ENCODE measurements at places on chromosomes 5 and 9.

DNA sequence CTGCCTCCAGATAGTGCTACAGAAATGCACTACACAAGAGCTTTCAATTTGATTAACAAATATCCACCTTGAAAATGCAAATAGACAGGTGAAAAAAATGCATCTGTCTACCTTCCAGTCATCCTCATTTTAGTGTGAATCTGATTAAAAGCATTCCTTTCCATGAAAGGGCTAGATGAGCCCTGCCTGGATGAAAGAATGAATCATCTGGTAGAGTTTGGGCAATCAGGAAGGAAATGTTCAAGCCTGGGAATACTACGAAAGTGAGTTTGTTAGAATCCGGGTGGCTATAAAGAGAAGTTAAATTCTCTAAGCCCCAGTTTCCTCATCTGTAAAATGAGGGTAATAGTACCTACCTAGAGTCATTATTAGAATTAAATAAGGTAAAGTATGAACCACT, 142.6 kb downstream of the FAM114A2 start:
- DNase-seq, result no peak

DNA sequence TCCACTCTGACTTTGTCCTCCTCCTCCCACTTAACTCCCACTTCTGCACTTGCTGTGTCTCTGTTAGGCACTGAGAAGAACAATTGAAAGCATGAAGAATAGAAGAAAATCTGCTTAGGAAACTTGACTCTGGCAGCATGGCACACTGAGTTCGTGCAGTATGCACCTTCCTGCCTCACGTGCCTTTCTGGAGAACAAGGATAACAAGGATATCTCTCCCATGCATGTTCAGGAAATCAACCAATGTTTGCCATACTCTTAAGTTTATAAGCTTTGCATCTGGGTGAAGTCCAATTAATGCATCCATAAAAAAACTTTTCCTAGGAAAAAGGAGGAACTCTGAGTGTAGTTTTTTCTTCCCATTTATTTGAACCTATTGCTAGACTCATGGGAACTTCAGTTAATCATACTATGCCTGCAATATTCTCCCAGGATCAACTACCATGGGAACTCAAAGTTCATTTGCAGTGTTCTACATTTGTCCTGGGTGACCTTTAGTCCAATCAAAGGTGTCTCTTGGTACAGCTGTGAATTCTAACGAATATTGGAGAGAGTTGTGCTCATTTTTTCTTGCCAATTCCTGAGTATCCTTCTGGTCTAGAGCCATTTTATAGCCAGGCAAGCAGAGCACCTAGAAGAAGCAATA, 227.0 kb downstream of the ENC1 start:
- no peak for DNase-seq

DNA sequence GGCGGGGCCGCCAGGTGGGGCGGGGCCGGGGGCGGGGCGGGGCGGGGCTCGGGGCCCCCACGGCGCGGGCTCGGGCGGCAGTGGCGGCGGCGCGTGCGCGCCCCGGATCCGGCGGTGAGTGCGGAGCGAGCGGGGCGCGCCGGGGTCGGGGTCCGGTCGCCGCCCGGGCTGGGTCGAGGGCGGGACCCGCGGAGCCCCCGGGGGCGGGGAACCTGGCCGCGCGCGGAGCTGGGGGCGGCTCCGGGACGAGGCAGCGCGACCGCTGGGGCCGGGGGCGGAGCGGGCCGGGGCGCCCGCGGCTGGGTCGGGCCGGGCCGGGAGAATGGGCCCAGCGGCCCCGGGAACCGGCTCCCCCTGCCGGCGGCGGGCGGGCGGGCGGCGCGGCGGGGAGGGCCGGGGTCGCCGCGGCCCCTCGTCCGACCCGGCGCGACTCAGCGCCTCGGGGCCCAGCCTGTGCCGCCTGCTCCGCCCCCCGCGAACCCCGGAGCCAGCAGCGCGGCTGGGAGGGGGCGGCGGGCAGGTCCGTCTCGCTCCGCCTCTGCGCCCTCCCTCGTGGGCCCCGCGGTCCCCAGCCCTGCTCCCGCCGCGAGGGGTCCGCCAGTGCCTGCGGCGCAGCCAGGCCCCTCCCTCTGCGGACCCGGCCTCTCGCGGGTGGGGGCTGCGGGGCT, 3.1 kb downstream of the EGFL7 start:
- no peak for DNase-seq

DNA sequence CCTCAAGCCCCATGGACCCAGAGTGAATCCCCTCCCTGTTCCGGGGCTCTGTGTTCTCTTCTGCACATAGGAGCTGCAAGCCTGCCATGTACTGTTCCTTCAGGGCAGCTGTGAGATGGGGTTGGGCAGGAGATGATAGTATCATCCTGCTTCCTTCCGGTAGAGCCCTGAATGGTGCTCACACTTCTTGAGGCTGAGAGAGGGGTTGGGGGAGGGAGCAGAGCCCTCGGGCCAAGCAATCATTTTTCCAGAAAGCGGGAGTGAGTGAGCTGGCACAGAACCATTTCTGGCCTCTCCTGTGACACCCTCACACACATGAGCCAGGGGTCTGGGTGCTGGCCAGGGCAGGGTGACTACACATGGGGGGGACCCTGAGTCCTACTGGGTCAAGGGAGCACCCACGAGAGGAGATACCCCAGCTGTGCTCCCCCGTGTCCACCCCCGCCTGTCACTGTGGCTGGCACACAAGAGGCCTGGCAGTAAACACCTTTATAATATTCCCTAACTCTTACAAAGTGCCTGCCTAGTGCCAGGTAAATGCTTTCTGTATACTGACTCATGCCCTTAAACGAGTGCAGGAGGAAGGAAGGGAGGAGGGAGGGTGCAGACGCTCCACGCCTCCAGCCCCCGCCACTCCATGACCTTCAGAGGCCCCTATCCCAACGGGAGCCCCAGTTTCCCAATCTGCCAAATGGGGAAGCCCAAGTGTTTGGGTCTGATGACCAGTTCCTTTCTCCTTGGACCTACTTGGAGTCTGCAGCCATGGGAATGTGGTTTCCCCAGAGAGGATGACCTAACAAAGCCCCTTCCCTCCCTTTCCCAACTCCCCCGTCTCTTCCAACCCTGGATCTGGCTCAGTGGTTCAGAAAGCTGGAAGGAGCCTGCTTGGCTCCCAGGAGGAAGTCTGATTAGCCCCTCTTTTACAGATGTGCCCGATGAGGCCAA, 15.5 kb downstream of the AKNA start:
- DNase-seq, result no peak

- DNase-seq, result no peak
Observed at GRCh38 chr9:134061019-134061687, 6.7 kb downstream of the BRD3 start.

GRCh38 chr5:35046774-35047173, 975 bp downstream of the AGXT2 start:
- DNase-seq, result no peak

GRCh38 chr5:145737578-145737977, 97.6 kb downstream of the PRELID2 start:
- DNase-seq, result no peak

DNA sequence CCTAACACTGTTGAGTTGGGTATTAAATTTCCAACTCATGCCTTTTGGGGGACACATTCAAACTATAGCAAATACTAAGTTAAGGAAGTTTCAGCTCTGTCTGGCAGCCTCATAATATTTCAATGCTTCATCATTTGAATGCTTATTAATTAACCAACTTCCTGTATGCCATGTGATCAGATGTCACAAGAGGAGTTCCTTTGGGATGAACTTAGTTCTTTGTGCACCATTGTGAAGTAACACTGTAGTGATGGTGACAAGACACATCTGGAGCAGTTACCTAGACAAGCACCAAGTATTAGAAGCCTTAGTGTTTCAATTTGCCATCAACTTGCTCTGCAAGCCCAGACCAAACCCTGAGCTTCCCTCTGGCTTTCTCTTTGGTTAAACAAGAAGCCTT, 90.7 kb upstream of the IL12B start:
- no peak for DNase-seq

DNA sequence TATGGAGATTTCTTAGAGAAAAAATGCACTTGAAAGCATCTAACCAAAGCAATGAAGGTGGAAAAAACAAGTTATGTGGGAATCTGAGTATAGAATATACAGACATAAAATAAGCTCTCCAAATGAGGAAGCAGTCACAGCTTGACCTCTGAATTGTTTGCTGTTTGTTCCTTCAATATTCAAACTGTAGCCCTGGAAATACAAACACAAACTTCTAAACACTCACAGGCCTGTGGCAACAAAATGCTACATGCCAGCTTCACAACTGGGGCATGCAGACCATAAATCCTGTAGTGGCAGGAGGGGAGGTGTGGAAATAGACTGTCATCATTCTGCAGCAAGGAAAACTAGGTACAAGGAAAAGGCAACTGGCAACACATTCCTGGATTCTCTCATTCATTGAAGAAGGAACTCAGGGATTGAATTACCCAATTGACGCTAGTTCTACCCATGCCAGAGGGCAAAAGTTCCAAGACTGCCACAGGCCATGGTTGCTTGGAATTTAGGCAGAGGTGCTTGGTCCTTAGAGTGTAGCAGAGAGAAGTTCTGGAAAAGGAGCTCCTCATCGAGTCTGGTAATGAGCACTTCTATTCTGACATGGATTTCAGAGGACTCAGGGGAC, 349.6 kb downstream of the PDE4D start:
- peak; percentile 71 for DNase-seq

GRCh38 chr9:6845880-6846279, 88.1 kb downstream of the KDM4C start:
- DNase-seq, result no peak

- DNase-seq, result peak; percentile 18
Observed at GRCh38 chr9:100216178-100216787, 117.2 kb downstream of the INVS start.

- DNase-seq, result no peak
Observed at GRCh38 chr5:24161559-24161958, 483.2 kb downstream of the CDH10 start.

- peak; percentile 67 for DNase-seq
Observed at GRCh38 chr5:75510417-75510835, 1.0 kb downstream of the CERT1 start.

DNA sequence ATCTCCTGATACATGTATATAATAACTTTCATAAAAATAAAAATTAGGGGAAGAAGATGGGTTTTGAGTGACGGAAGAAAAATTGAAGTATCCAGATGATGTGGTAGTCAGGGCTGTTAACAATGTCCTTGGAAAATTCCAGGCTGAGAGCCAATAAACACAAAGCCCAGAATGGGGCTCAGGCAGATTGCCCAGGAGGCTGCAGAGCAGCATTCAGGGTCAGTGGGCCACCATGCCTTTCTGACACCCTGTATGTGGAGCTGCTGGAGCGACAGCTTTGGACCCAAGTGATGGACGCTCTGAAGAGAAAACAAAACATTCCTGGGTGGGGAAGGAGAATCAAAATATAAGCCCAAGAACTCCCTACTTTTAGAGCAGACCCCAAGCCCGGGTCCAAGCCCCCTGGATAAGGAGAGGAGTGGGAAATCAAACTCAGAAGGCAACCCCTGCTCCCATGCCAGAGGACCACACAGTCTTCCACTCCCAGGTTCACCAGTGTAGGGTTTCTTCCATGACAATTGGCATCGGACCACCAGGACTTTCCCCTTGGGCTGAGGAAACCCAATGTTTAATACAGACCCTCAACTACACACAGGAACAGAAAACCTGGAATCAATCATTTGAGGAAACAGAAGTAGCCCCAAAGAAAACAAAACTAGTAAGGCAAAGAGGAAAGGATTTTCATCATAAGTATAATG, 45.7 kb upstream of the SPATA31C2 start:
- DNase-seq, result peak; percentile 60

DNA sequence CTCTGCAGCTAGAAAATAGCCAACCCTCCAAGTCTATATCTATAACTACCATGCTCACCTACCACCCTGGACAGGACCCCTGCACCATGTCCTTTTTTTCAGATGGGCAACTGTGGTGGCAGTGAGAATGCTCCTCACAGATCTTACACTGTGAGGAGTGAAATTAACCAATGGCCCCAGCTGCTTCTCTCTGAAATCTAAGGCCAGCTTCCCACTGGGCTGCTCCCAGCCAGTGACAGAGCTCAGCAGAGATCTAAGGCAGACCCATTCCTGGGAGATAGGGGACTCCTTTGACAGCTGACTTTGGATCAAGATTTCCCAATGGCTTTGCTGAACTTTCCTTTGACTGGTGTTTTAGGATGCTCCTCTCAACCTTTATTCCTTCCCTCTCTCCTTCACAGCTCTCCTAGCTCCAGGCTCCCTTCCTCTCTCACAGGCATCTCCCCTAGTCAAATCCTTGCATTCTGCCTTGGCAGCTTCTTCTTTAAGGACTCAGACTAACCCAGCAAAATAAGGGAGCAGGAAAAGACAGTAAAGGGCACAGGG, 1.6 kb upstream of the ARAP3 start:
- no peak for DNase-seq

DNA sequence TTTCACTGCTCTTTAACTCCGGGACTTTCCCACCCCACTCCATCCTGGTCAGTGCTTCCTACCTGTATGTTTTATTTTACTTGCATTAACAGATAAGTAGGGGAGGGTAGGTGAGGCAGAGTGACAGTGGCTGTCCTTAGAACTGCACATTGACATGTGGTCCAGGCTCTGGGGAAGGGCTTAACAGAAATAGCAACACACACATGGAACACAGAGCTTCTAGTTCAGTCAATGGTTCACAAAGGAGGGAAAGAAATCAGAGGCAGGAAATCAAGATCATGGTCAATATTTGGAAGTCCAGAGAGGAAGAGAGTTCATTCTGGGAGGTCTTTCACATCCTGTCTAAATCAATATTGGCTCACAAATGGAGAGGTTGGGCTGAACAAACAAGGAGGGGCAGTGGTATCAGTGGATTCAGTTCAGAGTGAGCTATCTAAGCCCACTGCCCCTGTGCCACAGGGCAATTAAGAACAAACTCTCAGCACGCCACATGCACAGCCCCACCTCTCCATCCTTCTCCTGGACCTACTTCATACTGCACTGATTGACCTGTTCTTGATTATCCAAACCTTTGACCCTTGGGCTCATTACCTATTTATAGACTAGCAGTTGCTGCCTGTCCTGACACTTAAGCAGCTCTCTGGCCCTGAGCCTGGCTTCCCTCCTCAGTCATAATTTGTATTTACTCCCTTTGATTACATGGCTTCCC, 6.2 kb upstream of the VPS13A start:
- DNase-seq, result no peak

- no peak for DNase-seq
Observed at GRCh38 chr5:82584631-82585030, 306.5 kb upstream of the RPS23 start.

All from lung (tissue), 17 donors.